Natural killer cell treated with Interleukin-12 subunit alpha and Interleukin-12 subunit beta and Interleukin-15 and Interleukin-18, amount 100 ng/mL, for 72 hours (primary cell): ENCODE measurements at places on chromosomes 4 and X.

DNA sequence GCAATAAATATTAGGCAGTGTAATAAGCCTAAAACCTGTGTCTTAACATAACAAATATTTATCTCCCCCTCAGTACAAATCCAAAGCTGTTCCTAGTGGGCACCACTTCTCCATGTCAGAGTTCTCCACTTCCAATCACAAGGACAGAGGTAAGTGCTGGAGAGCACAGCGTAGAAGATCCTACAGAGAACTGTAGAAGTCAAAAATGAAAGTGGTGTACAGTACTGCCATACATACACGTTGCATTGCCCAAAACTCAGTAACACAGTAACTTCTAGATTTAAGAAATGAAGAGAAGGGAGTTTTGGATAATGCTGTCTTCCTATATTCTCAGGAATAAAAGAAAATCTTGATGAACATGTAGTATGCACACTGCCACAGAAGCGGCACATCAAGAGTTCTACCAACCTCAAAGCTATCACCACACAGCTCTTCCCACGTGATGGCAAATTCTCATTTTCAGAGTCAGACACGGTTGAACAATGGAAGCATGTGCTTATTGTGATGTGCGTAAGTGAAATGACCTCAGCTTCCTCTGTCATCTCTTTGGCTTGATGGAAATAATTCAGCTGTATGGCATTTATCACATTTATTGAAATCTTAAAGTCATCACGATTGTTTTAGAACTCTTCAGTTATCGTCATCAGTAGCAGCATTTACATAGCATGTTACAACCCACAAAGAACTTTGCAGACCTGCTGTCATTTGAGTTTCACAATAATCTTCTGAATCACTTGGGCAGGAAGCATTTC lies 27.1 kb upstream of the SPANXN4 start:
- no peak for DNase-seq

GRCh38 chr4:133149932-133150471 lies 908 bp downstream of the PCDH10 start:
- DNase-seq = no peak

DNA sequence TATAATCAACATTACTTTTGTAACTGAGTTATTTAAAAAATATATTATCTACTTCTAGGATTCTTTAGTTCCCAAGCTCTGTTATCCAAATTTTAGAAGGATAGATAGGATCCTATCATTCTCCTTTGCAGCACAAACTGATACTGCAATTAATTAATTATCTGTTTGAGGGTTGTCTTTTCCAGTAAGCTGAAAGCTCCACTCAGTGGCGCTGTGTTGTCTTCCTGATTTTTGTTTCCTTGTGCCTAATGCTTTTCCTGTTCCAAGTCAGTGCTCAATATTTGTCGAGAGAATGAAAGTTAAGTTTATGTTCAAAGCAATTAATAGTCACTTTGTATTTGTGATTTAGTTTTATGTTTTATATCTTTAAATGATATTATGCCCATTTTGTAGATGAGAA lies 107.4 kb upstream of the ANK2 start:
- DNase-seq = no peak

DNA sequence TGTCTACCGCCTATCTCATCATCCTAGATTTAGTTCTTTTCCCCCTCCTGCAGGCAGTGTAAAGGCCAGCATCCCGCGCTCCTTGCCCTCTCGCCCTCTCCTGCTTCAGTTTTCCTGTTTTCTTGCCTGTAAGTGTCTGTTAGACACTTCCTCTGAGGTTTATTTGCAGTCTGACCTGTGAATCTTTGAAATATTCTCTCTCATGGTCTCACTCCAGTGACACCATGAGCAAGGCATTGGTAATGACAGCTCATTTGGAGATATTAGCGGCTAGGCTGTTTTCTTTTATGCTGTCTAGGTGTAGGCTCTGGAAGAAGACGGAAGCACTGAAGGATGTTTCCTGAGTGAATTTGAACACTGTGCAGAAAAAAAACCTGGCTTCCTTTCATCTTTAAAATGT lies 179.6 kb downstream of the KDR start:
- no peak for DNase-seq

- no peak for DNase-seq
These were observed 41.6 kb upstream of the ADRA2C start for GRCh38 chr4:3724319-3725231.

DNA sequence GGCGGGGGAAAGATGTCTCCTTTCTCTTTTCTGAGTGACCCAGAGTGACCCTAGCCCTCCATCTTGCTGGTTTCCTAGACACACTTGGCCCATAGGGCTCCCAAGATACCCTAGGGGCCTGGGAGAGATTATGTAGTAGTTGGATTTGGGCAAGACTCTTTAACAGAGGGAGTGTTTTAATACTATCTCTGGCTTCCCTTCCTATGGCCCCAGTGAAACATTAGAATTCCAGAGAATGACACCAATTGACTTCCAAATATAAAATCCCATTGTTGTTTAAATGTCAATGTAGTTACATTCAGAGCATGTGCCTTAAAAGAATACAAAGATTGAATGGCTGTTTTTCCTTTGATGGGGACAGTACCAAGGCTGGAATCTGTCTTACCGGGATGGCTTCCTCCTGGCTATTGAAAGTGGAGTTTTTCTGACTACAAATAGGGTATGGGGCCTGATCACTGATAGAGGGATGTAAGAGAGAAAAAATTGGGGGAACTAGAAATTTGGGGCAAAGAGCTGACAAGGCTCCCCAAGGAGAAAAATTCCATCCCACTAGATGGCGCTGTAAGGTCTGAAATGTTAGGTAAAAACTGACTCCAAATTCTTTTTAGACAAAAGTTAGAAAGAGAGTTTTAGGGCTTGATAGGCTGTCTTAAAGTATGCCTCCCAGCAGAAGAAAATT lies 10.7 kb downstream of the TENT5D start:
- DNase-seq = no peak

GRCh38 chr4:100936661-100937375 lies 410.5 kb downstream of the PPP3CA start:
- DNase-seq = no peak

GRCh38 chr4:23768541-23768940 lies 121.3 kb downstream of the PPARGC1A start:
- no peak for DNase-seq

GRCh38 chr4:2252530-2253091 lies 9.3 kb downstream of the MXD4 start:
- DNase-seq = no peak

- no peak for DNase-seq
These were observed 318.1 kb upstream of the CASK start for GRCh38 chrX:42241421-42241820.

DNA sequence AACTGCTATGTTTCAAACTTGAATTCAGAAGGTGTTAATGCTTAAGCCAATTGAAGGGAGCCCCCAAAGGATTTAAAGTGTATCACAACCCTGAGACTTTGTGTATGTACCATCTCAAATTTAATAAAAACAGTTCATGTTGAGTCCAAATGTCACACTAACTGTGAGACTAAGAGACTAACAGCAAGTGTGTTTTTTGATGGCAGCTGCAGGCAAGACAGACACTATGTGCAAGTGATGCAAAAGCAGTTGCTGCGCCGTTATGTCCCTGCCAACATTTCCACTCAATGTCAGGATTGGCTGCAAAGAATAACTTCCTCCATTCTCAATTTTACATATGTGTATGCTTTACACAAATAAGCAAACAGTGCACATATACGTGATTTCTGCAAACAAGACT lies 594.6 kb downstream of the IL15 start:
- DNase-seq = no peak

GRCh38 chr4:8560265-8561047 lies 19.7 kb upstream of the GPR78 start:
- DNase-seq = no peak

- DNase-seq = no peak
These were observed 107.8 kb downstream of the GABRA3 start for GRCh38 chrX:152343306-152343705.

GRCh38 chr4:75878246-75878756 lies 24.0 kb downstream of the PPEF2 start:
- no peak for DNase-seq

DNA sequence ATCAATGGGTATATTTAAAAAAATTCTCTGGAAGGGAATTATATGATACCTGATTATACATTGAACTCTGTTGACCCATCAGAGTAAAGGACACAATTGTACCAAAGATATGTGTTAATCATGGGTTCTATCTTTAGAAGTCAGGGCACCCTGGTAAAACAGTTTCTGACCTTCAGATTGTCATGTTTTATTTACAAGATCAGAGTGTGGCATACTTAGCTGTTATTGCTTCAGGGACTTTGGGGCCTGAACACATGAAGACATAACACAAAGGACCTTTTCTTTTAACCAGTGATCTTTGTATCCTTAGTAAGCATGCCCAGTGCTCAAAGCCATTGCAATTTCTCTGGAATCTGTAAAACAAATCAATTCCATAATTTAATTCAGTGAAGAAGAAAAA lies 204.8 kb upstream of the RPS6KA3 start:
- no peak for DNase-seq

DNA sequence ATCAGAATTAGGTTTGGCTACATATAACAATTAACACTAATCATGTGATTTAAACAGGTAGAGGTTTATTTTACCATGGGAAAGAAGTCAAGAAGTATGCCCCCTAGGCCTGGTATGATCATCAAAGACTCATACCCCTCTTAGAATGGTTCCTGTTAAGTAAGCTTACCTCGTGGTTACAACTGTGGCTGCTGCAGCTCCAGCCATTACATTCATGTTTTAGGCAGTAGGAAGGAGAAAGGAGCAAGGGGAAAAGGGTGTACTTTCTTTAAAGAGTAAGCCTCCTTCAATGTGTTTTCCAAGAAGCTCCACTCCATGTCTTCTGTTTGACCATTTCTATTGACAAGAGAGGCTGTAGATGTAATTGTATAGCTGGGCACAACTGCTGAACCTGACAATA lies 94.9 kb upstream of the GATB start:
- DNase-seq = no peak

DNA sequence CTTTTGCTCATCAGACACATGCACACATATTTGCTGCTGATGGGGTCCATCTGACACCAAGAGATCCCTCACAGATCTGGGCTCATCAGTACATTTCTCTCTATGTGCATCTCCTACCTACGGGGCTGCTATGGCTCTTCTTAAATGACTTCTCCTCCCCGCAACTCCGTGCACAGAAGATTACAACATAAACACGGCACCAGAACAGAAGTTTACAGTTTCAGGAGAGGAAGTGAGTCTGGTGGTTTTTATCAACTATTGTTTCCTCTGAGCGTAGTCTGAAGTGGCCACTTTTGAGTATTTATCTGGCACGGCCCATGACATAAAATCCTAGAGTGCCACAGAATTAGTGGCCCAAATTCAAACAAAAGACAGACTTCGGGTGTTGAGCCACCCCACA lies 263.8 kb downstream of the PRDM5 start:
- DNase-seq = no peak

- DNase-seq = no peak
These were observed 815.1 kb upstream of the POU3F4 start for GRCh38 chrX:82692991-82693390.

GRCh38 chr4:186727169-186727976 lies 3.7 kb upstream of the FAT1 start:
- no peak for DNase-seq

DNA sequence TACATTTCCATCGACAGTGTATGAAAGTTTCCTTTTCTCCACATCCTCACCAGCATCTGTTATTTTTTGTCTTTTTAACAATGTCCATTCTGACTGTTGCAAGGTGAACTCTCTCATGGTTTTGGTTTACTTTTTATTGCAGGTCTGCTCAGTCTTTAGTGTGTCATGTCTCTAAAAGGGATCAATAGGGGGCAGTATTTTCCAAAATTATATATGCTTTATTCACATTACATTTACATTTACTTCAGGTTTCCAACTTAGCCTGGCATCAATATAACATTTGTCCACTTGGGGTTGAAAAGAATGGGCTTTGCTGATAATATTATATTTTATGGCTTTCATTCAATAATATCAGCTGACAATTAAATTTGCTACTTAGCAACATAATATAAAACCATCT lies 265.0 kb upstream of the SLITRK2 start:
- no peak for DNase-seq

DNA sequence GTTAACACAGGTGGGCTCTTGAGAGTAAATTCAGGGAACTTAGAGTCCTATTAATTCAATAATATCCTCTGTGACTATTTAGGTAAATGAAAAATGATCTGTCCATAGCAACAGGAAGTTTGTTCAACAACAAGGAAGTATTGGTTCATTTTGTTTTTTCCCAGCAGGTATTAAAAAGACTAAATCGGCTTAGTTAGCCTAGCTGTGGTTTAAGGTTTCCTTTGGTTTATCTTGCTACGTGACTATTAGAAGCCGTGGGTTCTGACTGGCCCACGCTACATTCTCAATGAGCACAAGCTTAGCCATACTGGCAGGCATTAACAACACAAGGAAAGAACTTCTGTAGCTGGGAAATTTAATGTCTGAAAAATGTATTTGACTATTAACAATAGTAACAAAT lies 168.8 kb upstream of the HS3ST1 start:
- no peak for DNase-seq

- no peak for DNase-seq
These were observed 44.1 kb downstream of the PPM1K start for GRCh38 chr4:88240297-88240714.

DNA sequence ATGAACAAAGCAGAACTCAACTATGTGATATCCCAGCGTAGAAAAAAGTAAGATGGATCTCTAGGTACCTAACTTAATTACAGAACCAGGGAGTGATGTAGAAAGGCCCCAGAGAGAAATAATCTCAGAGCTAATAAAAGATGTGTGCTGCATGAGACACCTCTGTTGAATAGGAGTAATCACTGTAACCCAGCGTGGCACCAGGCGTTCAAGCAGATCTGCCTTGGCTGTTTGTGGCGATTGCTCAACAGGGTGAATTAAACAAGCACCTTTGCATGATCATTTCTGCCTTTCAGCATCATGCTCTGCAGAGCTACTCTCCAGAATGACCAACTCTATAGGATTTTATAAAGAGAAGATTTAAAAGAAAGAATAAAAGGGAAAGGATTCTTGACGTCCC lies 81.7 kb upstream of the KCNIP4 start:
- no peak for DNase-seq

GRCh38 chrX:30613721-30614120 lies 36.2 kb upstream of the TASL start:
- no peak for DNase-seq

DNA sequence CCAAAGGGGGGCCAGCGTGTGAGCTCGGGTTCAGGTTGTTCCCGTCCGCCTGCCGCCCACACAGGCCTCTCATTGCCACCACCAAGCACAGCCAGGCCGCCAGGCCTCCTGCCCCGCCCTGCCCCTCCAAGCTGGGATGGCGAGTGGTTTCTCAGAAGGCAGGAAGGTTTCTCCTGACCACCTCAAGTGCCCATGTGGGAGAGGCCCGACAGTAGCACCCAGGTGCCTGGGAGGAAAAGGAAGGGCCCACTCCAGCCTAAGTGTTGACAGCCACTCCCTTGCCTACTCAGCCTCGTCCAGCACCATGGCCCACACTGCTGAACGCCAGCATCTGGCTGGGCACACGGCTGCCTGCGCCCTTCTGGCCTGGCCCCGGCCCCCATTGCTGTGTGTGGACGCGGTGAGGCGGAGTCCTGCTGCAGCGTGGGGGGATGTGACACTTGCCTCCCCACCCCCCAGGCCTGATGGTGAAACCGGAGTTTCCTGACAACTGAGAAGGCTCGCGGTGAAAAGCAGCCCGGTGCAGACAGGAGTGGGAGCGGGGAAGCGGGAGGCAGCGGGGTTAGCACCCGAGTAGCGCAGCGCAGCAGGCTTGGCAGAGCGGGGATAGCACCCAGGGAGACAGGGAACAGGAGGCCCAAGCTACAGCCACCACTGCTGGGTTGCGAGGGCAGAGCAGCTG lies 19.2 kb downstream of the FLNA start:
- no peak for DNase-seq
